Activated T-cell treated with anti-CD3 and anti-CD28 coated beads for 4 hours (primary cell): ENCODE measurements at places on chromosomes 13 and 19.

- DNase-seq: no peak
These were observed 99.6 kb downstream of the INSR start for GRCh38 chr19:7194566-7194965.

DNA sequence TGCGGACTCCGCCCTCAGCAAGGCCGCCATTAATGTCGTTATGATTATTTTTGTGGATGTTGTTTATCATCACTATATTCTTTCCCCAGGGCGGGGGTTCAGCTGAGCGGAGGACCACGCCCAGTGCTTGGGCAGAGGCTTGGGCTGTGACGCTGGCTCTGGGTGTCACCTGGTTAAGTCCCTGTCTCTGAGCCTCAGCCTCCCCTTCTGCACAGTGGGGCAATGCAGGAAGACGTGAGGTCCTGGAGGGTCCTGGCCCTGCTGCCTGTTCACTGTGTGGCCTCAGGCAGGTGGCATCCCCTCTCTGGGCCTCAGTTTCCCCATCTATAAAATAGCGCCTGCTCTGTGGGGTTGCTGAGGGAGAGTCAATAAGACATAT, 32.5 kb downstream of the NFIC start:
- DNase-seq: no peak

DNA sequence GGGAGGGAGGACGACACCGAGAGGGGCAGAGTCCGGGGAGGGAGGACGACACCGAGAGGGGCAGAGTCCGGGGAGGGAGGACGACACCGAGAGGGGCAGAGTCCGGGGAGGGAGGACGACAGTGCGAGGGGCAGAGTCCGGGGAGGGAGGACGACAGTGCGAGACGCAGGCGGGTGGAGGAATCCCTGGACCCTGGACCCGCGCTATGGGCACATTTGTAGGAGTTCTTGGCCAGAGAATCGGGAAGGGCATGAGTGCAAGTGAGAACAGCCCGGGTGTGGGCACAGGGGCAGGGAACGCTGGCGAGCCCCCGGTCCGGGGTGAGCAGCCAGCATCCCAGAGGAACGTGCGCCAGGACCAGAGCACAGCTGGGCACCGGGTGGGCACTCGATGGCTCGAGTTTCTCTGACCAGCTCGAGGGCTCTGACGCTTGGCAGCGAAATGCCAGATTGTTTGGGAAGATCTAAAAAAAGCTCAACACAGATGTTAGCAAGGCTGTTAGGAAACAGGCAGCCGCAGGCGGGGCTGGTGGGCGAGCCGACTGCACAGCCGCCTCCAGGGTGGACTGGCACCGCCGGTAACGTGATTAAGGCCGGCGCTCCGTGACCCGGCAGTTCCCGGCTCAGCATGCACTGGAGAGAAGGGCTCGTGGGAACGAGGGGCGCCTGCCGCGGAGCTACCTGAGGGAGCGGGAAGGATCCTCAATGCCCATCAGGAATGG, 17.9 kb upstream of the C2CD4C start:
- no peak for DNase-seq

GRCh38 chr19:12886651-12886968, 391 bp downstream of the KLF1 start:
- DNase-seq: no peak

GRCh38 chr19:4326837-4327251, 11.8 kb downstream of the STAP2 start:
- DNase-seq: no peak

DNA sequence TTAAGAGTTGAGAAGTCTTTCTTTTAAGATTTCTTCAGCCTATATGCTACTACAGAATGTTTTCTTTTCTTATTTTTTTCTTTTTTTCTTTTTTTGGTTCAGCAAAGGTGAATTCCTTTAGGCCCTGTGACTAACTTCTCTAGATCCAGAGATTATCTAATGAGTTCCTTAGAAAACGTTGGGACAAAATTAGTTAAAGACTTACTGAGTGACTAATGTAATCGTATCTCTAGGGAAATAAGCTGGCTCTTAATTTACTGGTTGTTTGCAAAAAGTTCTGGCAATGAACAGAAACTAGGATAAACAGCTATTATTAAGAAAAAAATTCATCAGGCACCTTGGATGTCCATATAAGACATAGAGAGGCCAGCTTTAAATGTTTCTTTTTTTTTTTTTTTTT, 30.7 kb upstream of the CSNK1A1L start:
- no peak for DNase-seq

GRCh38 chr13:111370570-111371535, 50.4 kb downstream of the TEX29 start:
- no peak for DNase-seq
